EL (cell line): ENCODE measurements at places on chromosomes 4 and X.
A peak's percentile ranks its signal among the peaks of the same experiment; 100 is the strongest.

GRCh38 chr4:141180991-141181761, 39.5 kb upstream of the ZNF330 start:
- peak; percentile 17 for DNase-seq

GRCh38 chr4:22764183-22764582, 71.4 kb downstream of the GBA3 start:
- DNase-seq: no peak

DNA sequence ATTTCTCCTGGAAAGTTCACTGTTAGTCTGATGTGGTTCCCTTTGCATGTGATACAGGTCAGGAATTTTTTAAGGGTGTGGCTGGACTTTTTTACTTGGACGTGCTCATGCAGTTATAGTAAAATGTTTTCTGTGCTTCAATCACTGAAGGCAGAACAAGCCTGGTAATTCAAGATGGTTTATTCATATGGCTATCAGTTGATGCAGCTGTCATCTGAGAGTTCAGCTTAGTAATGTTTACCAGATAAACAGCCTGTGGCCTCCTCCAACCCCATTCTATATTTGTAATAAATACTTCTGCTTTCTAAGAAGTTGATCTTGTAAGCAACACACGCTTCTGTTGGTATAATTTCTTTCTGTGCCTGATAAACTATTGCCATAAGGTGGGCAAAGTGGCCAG, 2105.9 kb downstream of the ARAP2 start:
- no peak for DNase-seq

DNA sequence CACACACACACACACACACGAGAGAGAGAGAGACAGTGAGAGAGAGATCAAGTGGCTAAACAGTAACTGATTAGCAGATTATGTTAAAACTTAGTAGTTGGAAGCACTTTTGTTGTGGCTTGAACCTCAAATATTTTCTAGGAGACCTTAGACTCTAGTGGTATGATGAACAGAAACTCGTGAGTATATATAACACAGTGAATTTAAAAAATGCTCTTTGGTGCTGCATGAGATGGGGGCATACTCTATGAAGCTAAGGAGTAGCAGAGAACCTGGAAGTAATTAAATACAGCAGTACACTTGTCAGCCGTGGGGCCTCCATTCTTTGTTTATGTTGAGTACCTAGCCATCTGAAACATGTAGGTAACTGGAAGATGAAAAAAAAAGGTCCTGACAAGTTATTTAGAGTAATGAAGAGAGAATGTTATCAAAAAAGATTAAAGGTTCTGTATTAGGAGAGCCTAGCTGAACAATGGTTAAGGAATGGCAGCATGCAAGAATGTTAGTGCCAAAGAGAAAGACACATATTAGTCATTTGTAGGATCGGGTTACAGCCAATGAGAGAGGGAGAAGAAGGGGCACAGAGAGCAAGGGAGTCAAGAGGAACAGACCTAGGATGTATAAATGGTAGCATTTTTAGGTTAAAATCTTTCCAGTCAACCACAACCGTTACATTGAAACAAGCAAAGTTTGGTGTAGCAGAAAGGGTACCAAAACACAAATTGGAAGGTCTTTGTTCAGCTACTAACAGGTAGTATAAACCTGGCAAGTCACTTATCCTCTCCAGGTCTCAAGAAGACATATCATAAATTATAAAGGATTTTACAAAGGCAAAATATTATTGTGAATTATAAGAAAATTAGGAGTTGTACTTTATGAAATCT, 316.7 kb upstream of the DIPK2B start:
- DNase-seq: peak; percentile 74

DNA sequence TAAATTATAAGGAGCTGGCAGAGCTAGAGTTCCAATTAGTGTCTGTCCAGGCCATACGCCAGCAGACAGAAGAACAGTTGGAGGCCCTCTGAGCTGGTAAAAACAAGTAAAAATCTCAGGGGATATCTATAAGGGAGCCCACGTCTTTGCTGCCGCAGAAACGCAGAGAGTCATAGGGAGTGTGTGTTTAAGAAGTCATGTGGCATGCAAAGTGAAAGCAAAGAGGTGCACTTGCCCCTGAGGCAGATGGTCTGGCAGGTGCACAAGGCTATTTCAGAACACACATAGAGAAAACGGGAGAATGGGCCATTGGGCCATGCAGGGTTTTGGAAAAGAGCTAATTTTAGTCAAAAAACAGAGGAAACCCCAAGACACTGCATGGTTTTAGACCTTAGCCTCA, 92.7 kb downstream of the NAP1L3 start:
- DNase-seq: no peak

- peak; percentile 77 for DNase-seq
These were observed 554 bp downstream of the DCTD start for GRCh38 chr4:182916483-182917181.

- no peak for DNase-seq
These were observed 182.1 kb upstream of the MAP3K15 start for GRCh38 chrX:19697416-19697815.

DNA sequence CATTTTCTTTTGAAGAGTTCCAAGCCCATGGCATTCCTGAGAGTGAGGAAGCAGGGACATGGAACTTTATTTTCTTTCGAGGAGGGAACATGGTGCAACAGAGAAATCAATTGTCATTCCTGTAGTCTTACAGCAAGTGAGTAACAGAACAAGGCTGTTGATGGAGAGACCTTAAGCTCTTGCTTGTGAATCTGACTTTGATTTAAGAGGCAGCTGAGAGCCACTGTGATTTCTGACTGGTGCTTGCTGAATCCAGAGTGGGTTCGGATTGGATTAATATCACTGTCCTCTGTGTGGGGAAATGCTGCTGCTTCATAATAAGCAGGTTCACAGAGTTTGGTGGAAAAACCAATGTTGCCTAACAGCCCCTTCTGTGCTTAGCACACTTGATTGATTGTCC, 4.7 kb upstream of the ATP1B4 start:
- no peak for DNase-seq

DNA sequence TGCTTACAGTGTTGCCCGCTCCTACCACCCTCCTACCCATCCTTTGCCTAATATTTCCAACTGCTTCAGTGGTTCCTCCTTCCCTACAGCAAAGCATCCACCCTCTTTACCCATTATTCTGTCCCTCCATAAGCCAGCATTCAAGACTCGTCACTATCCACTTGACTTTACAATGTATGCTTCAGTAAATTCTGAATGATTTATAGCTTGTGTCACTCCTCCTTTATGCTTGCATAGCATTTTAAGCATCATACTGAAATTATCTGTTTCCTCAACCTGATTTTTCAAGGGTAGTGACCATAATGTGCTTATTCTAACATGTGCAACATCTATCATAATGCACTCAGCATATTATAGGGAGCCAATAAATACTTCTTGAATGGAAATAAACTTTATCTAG, 365.5 kb downstream of the RAB28 start:
- DNase-seq: no peak

DNA sequence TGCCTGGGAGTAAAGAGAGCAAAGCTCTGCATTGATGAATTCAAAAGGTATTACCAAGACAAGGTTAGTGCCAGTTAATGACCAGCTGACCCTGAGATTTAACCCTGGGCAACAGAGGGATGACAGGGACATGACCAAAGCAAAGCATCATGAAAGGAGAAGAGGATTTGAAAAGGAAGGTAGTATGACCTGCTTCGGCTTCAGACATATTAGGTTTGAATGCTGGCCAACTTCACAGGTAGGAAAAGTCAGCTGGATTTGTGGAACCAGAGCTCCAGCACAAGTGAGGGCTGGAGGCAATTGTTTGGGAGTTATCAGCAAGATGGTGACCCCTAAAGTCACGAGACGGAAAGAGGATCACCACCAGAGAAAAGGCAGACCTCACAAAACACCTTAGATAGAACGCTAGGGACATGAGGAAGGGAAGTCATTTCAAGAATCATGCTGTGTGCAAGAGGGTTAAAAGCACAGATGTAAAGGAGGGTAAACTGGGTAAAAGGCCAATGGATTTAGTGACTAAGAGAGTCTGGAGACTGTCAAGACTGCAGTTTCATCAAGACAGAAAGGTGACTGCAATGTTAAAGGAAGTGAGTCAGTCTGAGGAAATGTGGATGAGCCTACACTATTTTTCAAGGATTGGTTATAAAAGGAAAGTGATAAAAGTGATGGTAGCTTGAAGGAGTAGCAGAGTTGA, 45.6 kb downstream of the SH3RF1 start:
- DNase-seq: peak; percentile 94

GRCh38 chr4:60128888-60129287, 1071.2 kb upstream of the ADGRL3 start:
- DNase-seq: no peak

DNA sequence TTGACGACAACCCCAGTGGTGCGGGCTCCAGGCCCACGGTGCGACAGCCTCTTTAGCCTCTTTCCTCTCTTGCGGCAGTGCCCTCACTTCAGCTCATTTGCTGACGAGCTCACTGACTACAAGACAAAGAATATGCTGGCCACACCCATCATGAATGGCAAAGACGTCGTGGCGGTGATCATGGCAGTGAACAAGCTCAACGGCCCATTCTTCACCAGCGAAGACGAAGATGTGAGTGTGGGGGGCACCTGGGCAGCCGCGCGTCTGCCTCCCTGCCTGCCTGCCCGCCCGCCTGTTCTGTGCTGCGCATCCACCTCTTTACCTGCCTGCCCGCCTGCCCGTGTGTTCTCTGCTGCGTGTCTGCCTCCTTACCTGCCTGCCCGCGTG, 9.2 kb downstream of the PDE6B start:
- DNase-seq: no peak

- no peak for DNase-seq
These were observed 161.7 kb upstream of the MAMLD1 start for GRCh38 chrX:150201391-150201790.

DNA sequence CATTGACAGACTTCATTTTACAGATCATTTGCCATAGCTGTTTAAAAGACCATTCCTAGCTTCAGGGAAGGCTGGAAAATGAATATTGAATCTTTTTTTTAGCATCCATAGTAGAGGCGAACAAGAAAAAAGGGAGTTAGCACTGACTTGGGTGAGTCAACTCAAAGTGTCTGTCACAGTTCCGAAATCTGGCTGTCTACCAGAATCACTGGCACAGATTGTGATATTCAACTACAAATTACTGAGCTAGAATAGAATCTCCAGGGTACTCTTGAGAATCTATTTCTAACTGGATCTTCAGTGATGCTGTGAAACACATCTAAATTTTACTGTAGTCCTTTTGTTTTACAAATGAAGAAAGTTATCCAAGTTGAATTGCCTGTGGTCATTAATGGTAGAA, 31.5 kb downstream of the SEC24B start:
- no peak for DNase-seq

- peak; percentile 65 for DNase-seq
These were observed 175.9 kb downstream of the AFAP1 start for GRCh38 chr4:7763788-7764187.

- no peak for DNase-seq
These were observed 3.6 kb downstream of the UBL4A start for GRCh38 chrX:154482786-154483185.

GRCh38 chr4:176291748-176292147, 22.7 kb upstream of the ASB5 start:
- no peak for DNase-seq

DNA sequence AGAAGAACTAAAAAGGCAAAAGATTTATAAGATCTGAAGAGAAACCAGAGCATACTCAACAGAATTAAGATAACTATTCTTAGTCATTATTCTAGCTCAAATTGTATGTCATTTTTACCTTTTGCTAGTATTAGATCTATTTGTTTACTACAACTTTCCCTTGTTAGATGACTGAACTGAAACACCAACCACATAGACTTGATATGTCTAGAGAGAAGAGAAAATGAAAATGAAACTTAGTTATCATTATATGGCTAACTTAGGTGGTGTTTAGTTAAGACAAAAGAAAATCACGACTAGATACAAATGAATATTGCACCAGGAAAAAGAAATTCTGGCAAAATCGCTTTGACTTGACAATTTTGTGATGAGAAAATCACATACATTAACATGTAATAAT, 690.8 kb downstream of the PCDH18 start:
- no peak for DNase-seq

- no peak for DNase-seq
These were observed 289.7 kb downstream of the HS3ST1 start for GRCh38 chr4:11138964-11139363.

DNA sequence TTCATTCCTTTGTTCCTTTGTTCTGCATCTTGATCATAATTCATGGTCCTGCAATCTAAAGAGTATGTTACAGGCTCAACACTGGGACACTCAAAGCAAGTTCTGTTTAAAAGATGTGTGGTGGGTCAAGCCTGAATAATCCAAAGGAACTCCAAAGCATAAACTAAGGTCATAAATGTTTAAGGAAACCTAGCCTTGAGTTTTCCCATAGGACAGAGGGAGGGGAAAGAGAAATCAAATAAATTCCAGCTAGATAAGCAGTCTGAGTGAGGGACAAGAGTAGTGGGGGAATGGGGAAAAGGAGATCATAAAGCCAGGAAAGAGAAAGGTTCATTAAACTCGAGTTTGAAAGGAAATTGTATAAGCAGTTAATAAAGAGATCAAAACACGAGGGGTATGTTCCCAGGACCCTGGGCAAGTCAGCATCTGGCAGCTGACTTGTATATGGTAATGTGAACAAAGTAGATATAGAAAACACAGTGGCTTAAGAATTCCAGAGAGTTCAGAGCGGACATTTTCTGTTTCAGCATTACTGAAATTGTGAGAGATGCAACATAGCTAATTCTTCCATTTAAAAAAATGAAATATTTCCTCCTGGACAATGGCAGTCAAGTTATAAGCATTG, 125.8 kb upstream of the EDNRA start:
- DNase-seq: no peak

GRCh38 chr4:179583221-179583620, 2141.0 kb upstream of the AGA start:
- no peak for DNase-seq

DNA sequence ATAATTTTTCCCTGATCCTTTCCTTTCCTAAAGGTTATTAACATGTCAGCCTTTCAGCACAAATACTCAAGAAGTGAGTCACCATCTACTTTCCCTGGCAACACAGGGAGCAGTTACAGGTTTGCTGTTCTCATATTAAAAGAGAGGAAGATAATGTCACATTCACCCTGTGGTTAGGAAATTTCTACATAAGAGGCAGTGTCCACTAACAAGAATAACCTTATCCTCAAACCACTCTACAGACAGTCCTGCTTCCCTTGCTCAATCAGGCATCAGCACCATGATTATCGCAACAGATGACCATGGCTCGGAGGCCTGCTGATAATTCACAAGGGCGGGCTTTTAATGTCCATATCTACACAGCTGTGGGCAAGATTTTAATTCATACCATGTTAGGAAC, 30.9 kb downstream of the RNF150 start:
- peak; percentile 80 for DNase-seq

DNA sequence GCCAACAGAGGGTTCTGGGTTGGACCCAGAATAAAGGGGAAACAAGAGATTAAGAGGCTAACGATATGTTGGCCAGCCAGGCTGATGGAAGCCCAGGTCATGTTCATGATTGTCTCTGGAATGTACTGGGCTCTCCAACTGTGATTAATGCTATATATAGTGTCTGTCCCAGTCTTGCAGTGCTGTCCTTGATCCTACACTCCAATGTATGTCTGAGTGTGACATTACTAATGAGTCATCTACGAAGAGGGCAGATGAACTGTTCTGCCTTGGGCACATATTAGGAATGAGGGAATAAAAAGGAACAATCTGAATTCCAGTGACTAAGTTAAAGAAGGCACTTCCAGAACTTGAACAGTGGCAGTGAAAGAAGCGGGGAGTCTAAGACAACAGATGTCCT, 142.1 kb downstream of the PDGFRA start:
- DNase-seq: peak; percentile 58
